Lower lobe of right lung (tissue), 2 donors: ENCODE measurements at places on chromosomes 3 and 15. TPM values are rescaled to one million over a fixed set of nuclear protein-coding genes. Genes with fewer than 3 reads are reported as not detected.

- H3K27me3 ChIP-seq: peaks cover 7% of the 10 kb centered on the region
- H3K27ac ChIP-seq: no peak overlapping the region
- H3K4me1 ChIP-seq: no peaks in the 10 kb centered on the region
- H3K36me3 ChIP-seq: no peaks in the 10 kb centered on the region
- no peak overlapping the region for H3K4me3 ChIP-seq
- no peak for DNase-seq
These were observed 7.8 kb downstream of the ADAMTS17 start for GRCh38 chr15:100334015-100334414.

- no peak overlapping the region for H3K4me3 ChIP-seq
- no peaks in the 10 kb centered on the region for H3K27me3 ChIP-seq
- peaks cover 20% of the 10 kb centered on the region for H3K4me1 ChIP-seq
- no peak for DNase-seq
- H3K36me3 ChIP-seq: no peaks in the 10 kb centered on the region
These were observed 75.5 kb downstream of the AKAP13 start for GRCh38 chr15:85455891-85456290.

GRCh38 chr15:68163191-68163590 is 41.9 kb downstream of the CALML4 start:
- no peak for DNase-seq
- H3K27me3 ChIP-seq: no peaks in the 10 kb centered on the region

- no peaks in the 10 kb centered on the region for H3K4me1 ChIP-seq
- DNase-seq: no peak
- H3K4me3 ChIP-seq: no peak overlapping the region
- no peak overlapping the region for H3K27ac ChIP-seq
These were observed 112.3 kb downstream of the RORA start for GRCh38 chr15:61116825-61117224.

- no peak overlapping the region for H3K4me3 ChIP-seq
- no peak overlapping the region for H3K27ac ChIP-seq
These were observed 171.4 kb downstream of the NSUN3 start for GRCh38 chr3:94234177-94234788.

GRCh38 chr3:100144255-100144866 is 30.1 kb upstream of the FILIP1L start:
- DNase-seq: no peak
- H3K4me1 ChIP-seq: no peaks in the 10 kb centered on the region
- H3K27me3 ChIP-seq: no peaks in the 10 kb centered on the region
- no peak overlapping the region for H3K4me3 ChIP-seq

GRCh38 chr3:20741381-20741780 is 555.4 kb upstream of the SGO1 start:
- H3K27me3 ChIP-seq: no peaks in the 10 kb centered on the region
- H3K36me3 ChIP-seq: no peaks in the 10 kb centered on the region
- no peaks in the 10 kb centered on the region for H3K4me1 ChIP-seq
- no peak overlapping the region for H3K4me3 ChIP-seq

- DNase-seq: no peak
- no peaks in the 10 kb centered on the region for H3K27me3 ChIP-seq
- H3K27ac ChIP-seq: no peak overlapping the region
- no peak overlapping the region for H3K4me3 ChIP-seq
- no peaks in the 10 kb centered on the region for H3K4me1 ChIP-seq
These were observed 37.0 kb downstream of the ATP8B4 start for GRCh38 chr15:50082066-50082465.

- peak overlapping the region; percentile 15 for H3K4me3 ChIP-seq
- H3K4me1 ChIP-seq: peaks cover 30% of the 10 kb centered on the region
- no peak for DNase-seq
- H3K27me3 ChIP-seq: no peaks in the 10 kb centered on the region
- no peaks in the 10 kb centered on the region for H3K36me3 ChIP-seq
- peak overlapping the region; percentile 25 for H3K27ac ChIP-seq
These were observed 139.4 kb downstream of the BBX start for GRCh38 chr3:107662124-107662507.

- peaks cover 28% of the 10 kb centered on the region for H3K36me3 ChIP-seq
- H3K27me3 ChIP-seq: no peaks in the 10 kb centered on the region
- peak overlapping the region; percentile 99 for H3K27ac ChIP-seq
These were observed 817 bp downstream of the CLK3 start for GRCh38 chr15:74616366-74616939.

GRCh38 chr3:72265256-72266015 is 480.5 kb upstream of the PROK2 start:
- H3K27me3 ChIP-seq: no peaks in the 10 kb centered on the region
- no peak overlapping the region for H3K4me3 ChIP-seq
- H3K36me3 ChIP-seq: no peaks in the 10 kb centered on the region

- H3K27me3 ChIP-seq: no peaks in the 10 kb centered on the region
- H3K27ac ChIP-seq: no peak overlapping the region
- H3K4me3 ChIP-seq: no peak overlapping the region
These were observed 224.3 kb downstream of the EDEM1 start for GRCh38 chr3:5411786-5412185.

TNNC1 gene
- total RNA-seq: 44.0 TPM

SLC12A8 gene
- total RNA-seq: 9.1 TPM

YEATS2 gene
- total RNA-seq: 29.0 TPM

LRRIQ4 gene
- not detected for total RNA-seq

EMC7 gene
- total RNA-seq: 63.1 TPM

EDEM1 gene
- total RNA-seq: 76.5 TPM

FOXL2 gene
- total RNA-seq: not detected

CHSY1 gene
- 25.6 TPM for total RNA-seq

NANOGP8 gene
- 0.59 TPM for total RNA-seq

CCR2 gene
- 15.8 TPM for total RNA-seq
